NCI-H82 (cell line): ENCODE measurements at places on chromosomes 4 and X.

DNA sequence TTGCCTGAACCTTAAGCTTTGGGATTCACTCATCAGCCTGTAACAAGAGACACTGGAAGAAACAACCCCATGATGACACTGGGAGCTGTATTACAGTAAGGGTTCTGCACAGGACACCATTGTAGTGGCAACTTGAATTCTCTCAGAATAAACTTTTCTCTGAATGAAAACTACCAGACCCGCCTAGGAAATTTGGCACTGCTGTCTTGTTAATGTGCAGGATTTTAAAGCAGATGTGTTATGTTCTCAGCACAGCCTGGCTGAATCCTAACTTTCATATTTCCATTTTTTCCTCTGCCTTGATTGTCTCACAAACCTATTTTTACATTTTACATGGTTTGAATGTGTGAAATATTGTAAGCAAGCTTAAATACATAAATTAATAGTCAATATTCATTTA, 253.6 kb downstream of the UNC5C start:
- DNase-seq, result no peak

DNA sequence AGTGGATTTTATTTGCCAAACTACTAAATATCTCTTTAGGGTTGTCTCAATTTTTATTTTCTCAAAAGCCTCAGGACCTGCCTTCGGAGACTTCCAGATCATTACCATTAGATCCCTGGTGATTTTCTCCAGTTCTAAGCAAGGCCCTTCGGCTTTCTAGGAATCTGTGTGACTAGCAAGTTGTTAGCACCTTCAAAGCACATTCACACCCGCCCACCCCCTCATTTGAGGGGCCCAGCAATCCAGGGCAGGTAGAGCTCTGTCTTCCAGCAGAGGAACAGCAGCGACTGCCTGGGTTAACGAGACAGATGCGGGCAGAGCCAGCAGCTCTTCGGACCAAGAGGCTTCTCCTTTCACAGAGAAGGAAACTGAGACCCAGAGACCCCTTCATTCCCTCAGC, 2.0 kb downstream of the WDR1 start:
- DNase-seq, result no peak

GRCh38 chr4:84403656-84404055, 95.4 kb downstream of the NKX6-1 start:
- DNase-seq, result no peak

GRCh38 chr4:138967313-138967712, 48.3 kb upstream of the NOCT start:
- DNase-seq, result no peak

- no peak for DNase-seq
Measured at GRCh38 chrX:53262918-53263394, 18.4 kb downstream of the IQSEC2 start.
